ENCODE measurements at places on chromosomes 7 and 10.

- no peak for DNase-seq
These were observed 347.0 kb downstream of the KCNMA1 start for GRCh38 chr10:77290528-77291155.

DNA sequence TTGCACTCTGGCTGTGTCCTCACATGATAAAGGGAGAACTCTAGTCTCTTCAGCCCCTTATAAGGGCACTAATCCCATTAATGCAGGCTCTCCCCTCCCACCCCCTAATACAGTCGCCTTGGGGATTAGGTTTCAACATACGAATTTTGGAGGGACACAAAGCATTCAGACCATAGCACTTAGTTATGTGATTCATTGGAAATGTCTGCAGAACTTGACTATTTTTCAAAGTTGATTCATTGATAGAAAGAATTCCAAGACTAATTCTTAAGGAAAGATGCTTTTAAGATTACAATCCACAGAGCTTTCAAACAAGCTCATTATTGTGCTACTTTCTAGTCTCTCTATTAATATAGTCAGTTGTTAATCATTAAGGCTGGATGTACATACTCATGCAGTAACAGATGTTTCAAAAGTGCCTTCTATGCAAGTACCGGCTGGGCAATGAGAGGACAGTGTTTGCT is 85.3 kb upstream of the RPA3 start:
- no peak for DNase-seq

GRCh38 chr7:106269254-106269961 is 15.4 kb downstream of the NAMPT start:
- DNase-seq: no peak

DNA sequence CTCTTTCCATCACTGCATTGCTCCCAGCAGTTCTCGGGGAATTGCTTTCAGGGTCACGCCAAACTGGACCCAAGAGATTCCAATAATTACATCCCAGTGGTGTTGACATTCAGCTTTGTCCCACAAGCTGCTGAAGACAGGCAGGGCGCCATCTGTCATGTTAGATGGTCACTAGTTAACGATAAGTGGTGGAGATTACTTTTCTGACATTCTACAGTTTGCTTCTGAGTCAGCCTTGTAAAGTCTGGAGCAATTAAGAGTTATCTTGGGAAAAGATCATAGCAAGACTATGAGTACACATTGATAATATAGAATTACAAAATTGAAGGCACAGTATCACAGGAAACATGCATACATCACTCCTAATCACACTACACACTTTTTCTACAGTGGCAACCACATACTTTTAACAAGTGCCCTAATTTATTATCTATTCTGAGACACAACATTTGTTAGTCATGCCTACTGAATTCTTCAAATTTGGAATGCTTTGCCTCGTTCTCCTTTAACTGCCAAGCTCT is 41.9 kb downstream of the SEMA3C start:
- DNase-seq: no peak

DNA sequence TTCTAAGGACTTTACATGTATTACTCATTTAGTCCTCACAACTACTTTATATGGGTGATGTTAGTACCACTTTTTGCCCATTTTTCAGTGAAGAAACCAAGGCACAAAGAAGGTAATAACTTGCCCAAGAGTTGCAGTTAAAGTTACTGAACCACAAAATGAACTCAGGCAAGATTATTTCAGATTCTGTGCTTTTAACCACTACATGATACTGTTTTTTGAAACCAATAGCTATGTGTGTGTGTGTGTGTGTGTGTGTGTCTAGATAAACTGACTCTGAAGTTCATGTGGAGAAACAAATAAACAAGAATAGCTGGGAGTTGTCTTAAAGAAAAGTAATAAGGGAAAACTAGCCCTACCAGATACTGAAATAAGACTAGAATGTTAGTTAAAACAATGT is 60.8 kb upstream of the OIT3 start:
- no peak for DNase-seq

- no peak for DNase-seq
These were observed 30.4 kb downstream of the SIRT1 start for GRCh38 chr10:67914777-67915340.

GRCh38 chr7:47610506-47611044 is 28.7 kb upstream of the TNS3 start:
- DNase-seq: no peak

GRCh38 chr10:7662522-7662921 is 4.2 kb downstream of the ITIH5 start:
- DNase-seq: no peak

DNA sequence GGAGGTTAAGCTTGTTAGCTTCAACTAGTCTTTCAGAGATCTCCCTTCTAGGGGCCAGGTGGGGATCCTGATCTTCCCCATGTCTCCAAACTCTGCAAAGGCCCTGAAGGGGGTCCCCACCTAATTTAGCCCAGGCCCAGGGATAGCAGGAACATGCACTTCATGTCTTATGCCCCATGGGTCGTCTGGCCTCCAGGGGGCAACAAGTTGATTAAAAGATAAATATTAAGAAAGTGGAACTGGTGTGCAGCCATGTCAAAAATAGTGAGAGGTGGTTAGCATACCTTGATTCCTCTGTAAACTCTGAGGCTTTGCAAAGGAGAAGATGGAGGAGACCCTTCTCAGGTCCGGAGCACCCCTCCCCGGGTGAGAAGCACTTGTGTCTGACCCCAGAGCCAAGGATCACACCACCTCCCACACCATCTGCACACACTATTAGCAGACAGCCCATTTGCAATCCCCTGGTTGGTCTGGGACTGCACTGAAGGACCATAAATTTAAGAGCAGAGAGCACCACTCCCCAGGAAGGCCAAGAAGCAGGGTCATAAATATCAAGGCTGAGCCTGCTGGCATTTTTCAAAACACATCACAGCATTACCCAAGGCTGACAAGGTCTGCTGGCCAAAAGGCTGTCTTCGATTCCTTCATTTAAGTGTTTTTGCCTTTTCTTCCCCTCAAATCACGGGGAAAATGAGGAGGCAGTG is 44.2 kb upstream of the LRRC18 start:
- no peak for DNase-seq

- no peak for DNase-seq
These were observed 156.8 kb upstream of the MAGI2 start for GRCh38 chr7:79610313-79610712.

GRCh38 chr7:34109936-34110780 is 204.8 kb downstream of the BMPER start:
- no peak for DNase-seq

GRCh38 chr10:114402871-114403540 is 1.3 kb downstream of the AFAP1L2 start:
- DNase-seq: no peak

DNA sequence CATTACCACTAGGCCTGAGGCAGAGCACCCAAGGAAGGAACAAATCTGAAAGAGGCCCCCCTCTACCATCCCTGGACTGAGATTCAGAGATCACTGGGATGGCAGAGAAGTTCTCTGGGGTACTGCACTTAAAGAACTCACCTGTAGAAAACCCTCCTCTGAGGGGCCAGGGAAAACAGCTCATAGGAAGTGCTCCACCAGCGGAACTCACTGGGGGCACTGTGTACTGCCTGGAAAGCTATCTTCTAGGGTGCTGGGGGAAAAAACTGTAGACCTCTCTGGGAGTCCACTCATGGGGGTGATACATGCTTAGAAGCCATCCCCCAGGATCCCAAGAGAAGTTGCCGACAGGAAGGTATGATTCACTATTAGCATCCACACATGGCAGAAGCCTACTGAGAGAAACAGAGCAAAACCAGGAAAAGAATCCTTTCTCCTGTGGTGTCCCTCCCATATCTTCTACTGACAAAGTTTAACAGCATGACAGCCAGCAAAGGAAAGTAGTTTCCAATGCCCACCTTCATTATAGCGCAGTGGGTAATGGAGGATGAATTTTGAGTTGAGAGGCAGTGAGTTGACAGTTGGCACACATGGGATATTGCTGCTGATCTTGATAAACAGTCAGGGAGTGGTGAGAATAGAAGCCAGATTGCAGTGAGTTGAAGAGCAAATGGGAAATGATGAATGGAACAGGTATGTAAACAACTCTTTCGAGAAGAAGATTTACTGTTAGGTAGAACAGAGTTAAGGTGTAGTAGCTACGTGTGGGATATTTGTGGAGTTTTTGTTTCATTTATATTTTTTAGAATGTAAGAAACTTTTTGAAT is 20.9 kb downstream of the ANKIB1 start:
- no peak for DNase-seq

DNA sequence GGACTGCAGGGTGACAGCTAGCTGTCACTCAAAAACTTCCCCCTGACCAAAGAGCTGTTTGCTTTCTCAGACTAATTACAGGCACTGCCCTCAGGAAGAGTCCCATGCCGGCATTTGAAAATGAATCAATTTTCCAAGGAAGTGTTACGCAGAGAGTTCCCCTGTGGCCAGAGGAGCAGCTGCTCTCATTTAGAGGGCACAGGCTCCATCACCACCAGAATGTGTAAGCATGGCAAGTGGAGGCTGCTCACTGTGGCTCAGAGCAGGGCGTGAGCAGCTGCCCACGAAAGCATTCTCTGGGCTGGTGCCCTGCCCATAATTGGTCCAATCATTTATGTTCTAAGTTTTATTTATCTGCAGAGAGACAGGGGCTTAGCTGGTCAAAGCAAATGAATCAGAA is 202.2 kb downstream of the RAMP3 start:
- DNase-seq: no peak

DNA sequence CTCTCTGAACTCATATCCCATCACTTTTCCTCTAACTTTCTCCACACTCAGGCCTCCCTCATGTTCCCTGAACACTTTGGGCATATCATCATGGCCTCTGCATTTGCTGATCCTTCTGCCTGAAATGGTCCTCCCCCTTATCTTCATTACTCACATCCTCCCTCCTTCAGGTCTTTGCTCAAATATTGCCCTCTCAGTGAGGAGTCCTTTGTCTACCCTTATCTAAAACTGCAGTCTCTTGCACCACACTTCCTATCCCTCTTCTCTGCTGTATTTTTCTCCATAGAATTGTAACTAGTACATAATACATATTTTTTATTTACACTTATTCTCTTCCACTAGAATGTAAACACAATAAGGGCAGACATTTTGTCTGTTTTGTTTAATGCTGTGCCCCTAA is 41.7 kb downstream of the DNAJC1 start:
- no peak for DNase-seq

- DNase-seq: no peak
These were observed 1.3 kb downstream of the IFIT2 start for GRCh38 chr10:89303161-89303560.

- DNase-seq: no peak
These were observed 96.8 kb downstream of the CDK14 start for GRCh38 chr7:90692947-90693346.

DNA sequence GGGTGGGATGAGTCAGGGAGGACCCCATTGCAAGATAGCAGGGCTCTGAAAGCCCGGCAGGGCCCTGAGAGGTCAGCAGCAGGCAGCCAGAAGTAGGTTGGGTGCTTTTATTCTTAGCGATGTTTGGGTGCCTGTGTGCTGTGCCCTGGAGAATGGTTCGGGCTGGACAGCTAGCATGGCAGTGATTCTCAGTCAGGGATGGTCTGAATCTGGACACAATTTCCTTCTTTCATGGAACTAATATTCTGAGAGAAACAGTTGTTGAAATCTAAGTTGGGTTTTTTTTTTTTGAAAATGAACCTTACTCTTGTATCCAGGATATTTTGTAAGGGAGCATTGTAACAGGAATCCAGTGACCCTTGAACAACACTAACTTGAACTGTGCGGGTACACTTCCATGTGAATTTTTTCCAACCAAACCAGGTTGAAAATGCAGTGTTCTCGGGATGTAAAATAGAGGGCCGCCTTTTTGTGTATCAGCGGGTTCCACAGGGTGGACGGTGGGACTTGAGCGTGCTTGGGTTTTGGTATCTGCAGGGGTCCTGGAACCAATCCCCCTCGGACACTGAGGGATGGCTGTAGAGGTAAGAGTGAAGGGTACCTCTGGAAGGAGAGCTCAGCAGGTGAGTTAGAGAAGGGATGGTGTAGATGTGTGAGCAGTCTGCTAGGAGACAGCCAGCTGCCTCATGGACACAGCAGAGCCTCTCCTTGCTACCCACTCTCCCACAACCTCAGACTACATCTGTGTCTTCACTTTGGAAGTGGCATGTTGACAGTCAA is 12.5 kb downstream of the CCNY start:
- DNase-seq: no peak

GRCh38 chr10:72162978-72163377 is 52.8 kb upstream of the ANAPC16 start:
- DNase-seq: no peak

DNA sequence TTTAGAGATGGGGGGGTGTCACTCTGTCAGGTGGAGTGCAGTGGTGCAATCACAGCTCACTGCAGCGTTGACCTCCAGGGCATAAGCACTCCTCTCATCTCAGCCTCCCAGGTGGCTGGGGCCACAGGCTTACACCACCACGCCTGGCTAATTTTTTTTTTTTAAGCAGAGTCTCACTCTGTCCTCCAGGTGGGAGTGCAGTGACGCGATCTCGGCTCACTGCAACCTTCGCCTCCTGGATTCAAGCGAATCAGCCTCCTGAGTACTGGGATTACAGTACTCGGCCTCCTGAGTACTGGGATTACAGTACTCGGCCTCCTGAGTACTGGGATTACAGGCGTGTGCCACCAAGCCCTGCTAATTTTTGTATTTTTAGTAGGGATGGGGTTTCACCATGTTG is 23.6 kb upstream of the PPIA start:
- no peak for DNase-seq

DNA sequence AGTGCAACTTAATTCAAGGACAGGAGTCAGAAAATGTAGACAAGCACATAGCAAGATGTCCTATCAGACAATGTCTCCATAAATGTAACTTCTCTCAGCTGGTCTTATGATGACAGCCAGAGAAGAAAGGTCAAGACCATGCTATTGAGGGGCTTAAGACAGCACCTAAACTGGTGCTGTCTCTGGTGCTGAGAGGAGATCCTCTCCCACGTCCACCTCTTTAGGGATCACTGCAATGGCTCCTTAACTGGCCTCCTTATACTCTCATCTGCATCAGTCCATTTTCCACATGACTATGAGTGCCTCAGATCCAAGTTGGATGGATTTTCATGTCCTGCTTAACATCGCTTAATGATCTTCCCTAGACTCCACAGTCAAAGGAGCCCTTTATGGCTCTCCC is 210.6 kb downstream of the ARL4A start:
- DNase-seq: no peak

DNA sequence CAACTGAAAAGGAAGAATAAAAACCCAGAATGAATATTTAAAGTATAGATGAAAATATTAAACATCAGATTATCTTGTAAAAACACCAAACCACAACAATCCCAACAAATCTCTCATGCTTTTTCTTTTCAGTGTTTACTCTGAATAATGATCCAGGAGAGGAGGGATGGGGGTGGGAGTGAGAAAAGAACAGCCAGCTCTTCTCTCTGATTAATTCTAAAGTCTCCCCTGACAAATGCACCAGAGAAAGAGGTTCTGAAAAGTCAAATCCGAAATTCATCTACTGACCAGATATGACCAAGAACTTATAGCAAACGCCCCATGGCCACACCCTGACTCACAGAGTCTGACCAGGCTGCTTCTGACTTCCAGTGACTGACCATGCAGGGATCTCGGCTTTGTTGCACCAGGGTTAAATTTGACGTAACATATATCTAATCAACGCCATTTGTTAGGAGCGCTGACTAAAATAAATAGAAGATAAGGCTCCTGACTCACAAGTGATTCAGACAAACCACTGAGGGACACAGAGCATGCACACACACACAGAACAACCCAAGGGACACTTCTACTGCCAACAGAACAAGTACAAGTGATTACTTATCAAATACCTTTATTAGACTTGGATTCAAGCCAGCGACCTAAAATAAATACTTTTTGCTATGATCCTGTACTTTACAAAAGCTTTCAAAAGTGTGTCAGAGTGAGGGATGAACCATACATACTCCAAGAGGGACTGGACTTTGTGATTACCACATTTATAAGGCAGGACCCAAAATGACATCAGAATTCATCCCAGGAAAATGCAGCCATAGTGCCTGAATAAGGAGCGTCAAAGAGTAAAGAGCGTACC is 9.3 kb upstream of the SPOCK2 start:
- no peak for DNase-seq
